ENCODE measurements at places on chromosomes 2 and 18. TPM values are rescaled to one million over a fixed set of nuclear protein-coding genes. Genes with fewer than 3 reads are reported as not detected.

- DNase-seq: no peak
Measured at GRCh38 chr2:176744146-176744545, 468.4 kb upstream of the HNRNPA3 start.

DNA sequence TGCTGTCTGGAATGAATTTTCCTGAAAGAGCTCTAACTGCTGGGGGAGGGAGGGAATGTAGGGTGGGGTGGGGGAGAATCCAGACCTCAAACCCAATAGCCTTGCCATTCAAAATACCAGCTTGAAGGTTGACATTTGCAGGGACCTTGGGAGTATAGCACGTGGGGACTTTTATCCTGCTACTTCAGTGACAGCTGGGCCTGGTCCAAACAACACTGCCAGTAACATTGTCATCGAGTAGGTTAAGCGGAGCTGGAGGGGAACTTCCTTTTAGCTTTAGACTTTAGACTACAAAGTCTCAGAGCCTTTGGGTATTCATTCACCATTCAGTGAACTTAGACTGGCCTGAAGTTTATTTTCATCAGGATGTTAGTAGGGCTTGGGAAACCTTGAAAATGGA, 248.7 kb downstream of the MEIS1 start:
- no peak for DNase-seq

- DNase-seq: no peak
Measured at GRCh38 chr2:191916826-191917225, 69.9 kb upstream of the CAVIN2 start.

The CXCR1 gene
- total RNA-seq: not detected

The FARP2 gene
- total RNA-seq: 34.4 TPM

The SERPINB12 gene
- total RNA-seq: not detected

Measured in neural crest cell (in vitro differentiated cells).